ENCODE measurements at places on chromosomes 5 and 9.

- no peak for DNase-seq
These were observed 53.0 kb upstream of the CPEB4 start for GRCh38 chr5:173835131-173835530.

DNA sequence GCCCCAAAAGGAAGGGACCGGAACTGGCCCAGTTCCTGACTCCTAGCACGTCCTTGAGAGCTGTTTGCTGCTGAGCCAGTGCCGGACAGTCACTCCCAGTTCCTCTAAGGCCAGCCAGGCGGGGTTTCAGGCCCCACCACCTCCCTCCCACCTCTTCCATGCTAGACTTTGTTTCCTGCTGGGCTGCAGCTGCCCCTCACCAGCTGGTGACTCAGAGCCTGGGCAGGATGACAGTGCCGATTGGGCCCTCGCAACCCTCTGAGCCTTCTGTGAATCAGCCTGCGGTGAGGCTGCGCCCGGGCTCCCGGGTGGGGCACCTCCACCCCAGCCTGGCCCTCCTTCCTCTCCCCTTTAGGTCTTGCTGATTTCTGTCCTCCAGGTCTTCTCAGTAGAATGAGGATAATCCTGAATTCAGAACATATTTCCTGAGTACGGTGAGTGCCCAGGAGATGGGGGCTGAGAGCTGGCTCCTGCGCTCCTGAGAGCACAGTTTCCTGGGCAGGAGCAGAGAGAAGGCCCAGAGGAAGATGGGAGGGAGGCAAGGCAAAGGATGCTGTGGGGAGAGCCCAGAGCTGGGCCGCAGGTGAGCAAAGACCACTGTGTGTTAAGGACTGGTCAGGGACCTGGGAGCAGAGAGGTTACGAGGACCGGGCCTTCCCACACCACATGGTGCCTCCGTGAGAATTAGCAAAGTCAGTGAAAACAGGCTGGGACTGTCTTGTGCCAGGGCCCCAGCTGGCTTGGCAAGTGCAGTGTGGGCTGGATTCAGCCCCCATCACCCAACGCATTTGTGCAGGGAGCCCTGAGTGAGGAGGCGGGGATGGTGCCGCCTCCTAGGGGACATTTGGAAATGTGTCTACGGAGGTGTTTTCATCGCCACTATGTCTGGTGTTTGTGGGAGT lies 32.9 kb upstream of the STXBP1 start:
- peak; percentile 99 for DNase-seq

- DNase-seq = no peak
These were observed 37.1 kb downstream of the LAMC3 start for GRCh38 chr9:131046093-131046380.

GRCh38 chr9:129676975-129677374 lies 11.5 kb downstream of the PRRX2 start:
- peak; percentile 90 for DNase-seq

- DNase-seq = peak; percentile 48
These were observed at the start of gene TMEM171 for GRCh38 chr5:73120222-73121118. TSS of gene TMEM171 (plus strand) at chr5:73120575. CDS start at chr5:73123374, 2,799 bp downstream.

DNA sequence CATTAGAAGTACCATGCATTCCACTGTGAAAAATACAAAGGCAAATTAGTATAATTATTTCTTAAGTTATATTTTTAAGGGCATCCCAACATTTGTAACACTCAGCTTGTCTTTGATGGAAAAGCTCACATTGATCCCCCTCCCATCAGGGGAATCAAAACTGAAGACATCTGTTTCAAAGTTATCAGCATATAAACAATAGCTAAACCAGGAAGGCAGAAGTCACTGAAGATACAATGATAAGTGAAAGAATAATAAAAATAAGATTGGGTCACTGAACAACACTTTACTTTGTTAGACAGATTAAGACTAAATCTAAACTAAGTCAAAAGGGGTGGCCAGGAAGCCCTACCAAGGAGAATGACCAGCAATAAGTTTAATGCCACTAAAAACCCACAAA lies 801.9 kb upstream of the ACO1 start:
- no peak for DNase-seq

GRCh38 chr9:129080298-129080600 lies 662 bp upstream of the DOLPP1 start:
- no peak for DNase-seq

DNA sequence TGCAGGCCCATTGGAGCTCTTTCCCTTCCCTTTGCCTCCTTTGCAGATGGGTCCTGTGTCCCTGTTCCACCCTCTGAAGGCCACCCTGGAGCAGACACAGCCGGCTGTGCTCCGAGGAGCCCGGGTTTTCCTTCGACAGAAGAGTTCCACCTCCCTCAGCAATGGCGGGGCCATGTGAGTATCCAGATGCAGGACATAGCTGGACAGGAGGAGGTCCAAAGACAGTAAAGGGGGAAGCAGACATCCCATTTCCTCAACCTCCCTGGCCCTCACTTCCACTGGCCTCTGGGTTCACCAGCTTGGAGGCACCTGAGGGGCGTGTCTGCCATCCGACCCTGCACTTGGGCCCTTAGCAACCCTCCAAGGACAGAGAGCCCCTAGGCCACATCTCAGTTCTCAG lies 237.9 kb downstream of the CACNA1B start:
- no peak for DNase-seq

DNA sequence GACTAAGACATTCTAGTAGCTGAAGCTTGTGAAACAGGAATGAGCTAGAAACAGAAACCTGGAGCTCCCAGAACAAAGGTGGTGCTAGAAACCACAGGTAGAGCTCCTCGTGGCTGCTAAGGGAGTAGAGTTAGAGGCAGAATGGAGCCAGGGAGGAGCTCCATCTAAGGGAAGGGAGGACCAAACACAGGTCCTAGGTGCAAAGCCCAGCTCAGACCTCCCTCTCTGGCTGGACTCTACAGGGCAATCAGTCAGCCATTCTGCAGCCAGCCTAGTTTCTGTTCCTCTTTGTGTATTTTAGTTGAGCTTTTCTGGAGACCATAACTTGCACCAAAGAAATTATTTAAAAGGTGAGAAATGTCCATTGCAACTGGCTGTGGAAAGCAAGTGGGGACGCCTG lies 70.4 kb downstream of the CRB2 start:
- DNase-seq = no peak

- DNase-seq = peak; percentile 62
These were observed 70.6 kb downstream of the SMARCA2 start for GRCh38 chr9:2085716-2086115.

GRCh38 chr9:121160025-121160424 lies 41.6 kb downstream of the RAB14 start:
- DNase-seq = no peak

- DNase-seq = peak; percentile 37
These were observed 25.2 kb downstream of the HOMER1 start for GRCh38 chr5:79488775-79489174.

DNA sequence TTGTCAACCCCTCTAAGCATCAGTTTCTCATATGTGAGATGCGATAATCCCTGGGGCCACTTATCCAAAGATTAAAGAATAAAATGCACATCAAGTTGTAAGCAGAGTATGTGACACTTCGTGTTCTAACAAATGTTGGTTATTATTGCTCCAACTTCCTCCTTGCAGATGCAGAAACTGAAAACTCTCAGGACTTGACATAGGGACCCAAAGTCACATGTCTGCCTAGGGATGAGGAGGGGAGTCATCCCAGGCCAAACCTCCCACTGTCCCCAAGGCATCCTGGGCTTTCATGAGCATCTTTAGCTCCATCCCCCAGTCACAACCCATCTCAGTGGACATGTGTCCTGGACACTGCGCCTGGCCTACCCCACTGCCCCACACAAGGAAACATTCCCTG lies 27.5 kb upstream of the SYK start:
- no peak for DNase-seq

DNA sequence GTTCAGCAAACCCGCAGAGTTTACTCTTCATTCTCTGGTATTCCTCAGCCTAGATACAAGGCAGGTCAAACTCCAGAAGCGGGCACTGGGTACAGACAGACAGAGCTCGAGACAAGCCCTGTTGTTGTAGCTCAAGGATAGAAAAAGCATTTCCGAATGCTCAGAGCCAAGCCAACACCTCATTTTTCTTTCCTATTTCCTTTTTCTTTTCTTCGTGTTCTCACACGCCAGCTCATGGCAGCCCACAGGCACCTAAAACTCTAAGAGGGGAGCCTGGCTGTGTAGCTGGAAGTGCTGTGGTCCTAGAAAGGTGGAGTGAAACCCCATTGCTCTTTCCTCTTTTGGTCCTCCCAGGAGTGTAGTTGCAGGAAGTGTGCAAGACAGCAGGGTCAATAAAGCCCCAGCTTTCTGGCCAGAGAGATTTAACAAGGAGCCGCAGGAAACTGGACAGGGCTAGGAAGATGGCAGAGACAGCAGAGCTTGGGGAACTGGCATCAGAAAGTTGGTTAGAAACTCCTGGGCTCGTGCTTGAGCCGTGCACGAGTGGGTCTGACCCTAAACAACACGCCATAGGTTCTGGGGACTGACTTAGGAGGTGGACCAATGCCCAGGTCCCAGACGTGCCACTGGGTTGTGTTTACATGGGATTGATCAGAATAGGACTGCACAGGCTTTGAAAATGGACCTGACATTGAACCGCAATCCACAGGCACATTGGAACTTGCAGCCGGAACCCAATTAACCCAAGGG lies 41.6 kb downstream of the ADAMTS2 start:
- DNase-seq = no peak
